Activated CD8-positive, alpha-beta memory T cell treated with anti-CD3 and anti-CD28 coated beads for 48 hours (primary cell): ENCODE measurements at places on chromosomes 11 and 22.

DNA sequence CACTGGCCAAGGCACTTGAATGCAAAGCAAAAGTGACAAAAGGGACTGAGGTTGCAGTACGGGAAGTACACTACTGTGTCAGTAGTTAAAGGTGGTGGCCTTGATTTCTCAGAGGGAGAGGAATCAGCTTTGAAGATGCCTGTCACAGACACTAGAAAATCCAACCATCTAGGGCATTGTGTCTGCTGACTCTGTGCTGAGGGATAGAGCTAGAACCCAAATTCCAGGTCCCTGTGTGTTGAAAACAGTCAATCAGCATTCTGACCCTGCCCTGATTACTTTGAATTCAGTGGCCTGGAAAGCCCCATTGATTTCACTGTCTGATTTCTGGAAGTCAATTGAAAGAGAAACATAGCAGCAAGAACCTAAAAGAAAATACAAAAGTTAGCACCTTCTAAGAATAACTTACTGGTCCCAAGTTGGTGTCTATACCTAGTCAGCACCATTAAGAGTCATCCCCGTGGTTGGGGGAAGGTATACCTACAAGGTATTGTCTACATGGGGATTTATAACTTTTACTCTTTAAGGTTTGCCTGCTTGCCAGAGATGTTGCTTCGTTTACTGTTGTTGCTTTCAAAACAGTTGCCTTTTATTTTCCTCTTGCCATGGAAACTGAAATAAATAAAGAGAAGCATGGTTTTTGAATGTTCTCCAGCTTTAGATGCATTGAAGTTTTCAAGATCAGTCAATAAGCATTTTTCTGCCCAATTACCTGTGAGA, 97.3 kb downstream of the PDHX start:
- DNase-seq = no peak

DNA sequence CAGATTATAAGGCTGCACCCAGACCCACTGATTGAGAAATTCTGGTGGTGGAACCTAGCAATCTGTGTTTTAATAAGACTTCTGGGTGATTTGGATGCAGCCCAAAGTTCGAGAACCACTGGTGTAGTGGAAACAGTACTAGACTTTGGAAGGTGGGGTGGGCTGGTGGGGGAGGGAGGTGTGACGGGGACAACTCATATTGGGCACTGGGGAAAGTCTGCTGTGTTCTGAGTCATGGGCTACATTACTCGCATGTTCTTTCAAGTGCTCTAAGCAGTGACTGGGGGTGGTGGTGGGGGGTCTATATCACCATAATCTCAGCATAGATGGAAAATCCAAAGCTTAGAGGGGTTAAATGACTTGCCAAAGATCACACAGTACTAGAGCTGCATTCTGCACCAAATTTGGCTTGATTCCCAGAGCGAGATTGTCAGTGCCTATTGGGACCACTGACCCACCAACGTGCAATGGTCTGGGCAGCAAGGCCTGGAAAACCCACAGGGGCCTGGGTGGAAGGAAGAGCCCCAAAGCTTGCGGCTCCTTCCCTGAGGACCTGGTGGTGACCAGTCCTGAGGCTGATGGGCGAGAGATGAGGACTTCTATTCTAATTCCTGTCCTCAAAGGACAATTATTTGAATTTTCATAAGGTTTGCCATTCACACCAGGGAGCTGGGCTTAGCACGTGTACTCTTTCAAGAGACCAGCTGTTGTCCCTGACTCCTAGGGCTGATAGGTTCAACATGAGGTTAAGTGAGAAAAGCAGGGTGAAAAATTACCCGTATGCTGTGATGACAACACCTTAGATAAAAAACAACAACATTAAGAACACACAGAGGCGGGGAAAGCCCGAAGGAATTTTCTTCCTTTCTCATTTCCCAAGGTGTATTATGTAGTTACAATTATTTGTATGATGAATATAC, 77.5 kb upstream of the NARS2 start:
- peak; percentile 19 for DNase-seq

DNA sequence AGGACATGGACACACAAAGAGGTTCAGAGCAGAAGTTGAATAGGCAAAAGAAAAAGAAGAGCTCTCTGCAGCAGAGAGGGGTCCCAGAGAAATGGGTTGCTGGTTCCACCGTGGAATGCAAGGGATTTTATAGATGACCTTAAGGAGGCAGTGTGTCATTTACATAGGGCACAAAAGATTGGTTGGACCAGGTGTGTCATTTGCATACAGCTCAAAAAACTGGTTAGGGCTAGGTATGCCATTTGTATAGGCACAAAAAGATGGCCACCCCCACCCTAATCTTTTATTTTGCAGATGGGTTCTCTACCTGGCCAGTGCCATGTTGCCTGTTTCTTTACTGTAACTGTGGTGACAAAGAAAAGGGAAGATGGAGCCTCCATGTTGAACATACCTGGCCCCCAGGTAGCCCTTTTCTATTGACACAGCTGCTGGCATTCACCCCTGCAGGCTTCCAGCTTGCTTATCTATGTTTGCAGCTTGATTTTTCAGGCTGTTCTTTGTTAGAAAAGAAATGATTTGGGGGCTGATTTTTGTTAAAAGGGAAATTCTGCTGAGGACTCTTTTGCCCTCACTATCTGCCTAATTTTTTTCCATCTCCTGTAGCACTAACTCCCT, 3.1 kb upstream of the CAVIN3 start:
- no peak for DNase-seq

DNA sequence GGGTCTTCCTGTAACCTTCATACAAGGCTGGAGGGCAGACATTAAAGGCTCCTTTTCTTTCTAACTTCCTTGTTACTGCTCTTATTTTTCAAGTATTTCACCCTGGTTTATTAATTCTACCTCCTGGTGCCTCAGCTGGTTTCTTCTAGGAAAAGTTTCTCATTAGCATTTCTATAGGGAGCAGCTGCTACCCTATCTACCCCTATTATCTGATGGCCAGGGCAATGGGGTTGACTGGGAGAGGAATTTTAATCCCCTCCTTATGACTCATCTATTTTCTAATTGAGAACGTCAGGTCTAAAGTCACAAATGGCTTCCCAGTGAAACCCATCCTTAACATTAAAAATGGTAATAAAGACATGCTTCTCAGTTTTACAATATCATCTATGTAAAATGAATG, 5.0 kb downstream of the MAP6 start:
- no peak for DNase-seq

DNA sequence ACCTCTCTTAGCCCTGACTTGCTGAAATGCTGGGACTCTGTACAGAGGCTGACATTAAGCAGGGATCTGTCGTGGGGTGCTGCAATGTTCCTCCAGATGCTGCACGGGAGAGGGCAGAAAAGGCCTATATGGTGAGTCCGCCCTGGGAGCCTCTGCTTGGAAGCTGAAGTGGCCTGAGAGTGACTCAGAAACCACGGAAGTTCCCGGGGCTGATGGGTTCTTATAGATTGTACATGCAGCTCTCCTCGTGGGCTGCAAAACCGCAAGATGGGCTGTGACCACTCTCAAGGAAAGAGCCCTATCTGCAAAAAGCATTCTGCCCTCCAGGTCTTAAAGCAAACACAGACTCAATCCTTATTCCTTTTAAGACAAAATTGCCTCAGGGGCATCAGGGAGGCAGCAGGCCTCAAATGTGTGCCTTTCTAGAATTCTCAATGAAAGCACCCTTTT, 5.8 kb upstream of the SLC43A3 start:
- peak; percentile 10 for DNase-seq

DNA sequence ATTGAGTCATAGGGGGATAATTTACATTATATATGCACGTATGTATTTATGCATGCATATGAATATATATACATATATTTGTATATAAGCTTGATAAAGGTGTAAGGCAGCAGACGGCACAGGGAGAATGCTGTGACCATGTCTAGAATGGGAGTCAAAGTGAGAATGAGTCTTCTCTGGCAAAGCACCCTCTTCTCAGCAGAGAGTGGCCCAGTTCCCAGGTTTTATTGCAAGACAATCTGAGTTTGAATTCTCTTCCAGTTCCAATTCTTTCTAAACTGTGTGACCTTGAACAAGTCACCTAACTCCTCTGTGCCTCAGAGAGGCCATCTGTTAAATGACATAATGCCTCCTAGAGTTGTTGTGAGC, 13.8 kb downstream of the EHF start:
- DNase-seq = no peak

DNA sequence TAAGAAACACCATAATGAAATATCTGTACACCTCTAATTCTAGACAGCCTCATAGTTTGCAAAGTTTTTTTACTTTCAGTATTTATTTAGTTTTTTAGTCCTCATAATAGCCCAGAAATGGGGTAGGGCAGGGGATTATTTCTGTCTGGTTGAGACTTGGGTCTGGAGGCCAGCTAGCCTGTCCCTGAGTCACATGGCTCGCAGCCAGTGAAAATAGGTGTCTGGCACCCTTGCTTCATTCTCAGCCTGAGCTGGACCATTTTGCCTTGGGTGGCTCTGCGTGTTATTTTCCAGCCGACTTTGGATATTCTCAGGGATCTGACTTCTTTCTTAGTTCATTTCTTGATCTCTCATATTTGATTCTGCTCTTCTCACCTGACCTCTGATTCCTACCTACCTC, 123.9 kb upstream of the NARS2 start:
- no peak for DNase-seq

- no peak for DNase-seq
Observed at GRCh38 chr11:93080146-93080759, 110.8 kb downstream of the MTNR1B start.

DNA sequence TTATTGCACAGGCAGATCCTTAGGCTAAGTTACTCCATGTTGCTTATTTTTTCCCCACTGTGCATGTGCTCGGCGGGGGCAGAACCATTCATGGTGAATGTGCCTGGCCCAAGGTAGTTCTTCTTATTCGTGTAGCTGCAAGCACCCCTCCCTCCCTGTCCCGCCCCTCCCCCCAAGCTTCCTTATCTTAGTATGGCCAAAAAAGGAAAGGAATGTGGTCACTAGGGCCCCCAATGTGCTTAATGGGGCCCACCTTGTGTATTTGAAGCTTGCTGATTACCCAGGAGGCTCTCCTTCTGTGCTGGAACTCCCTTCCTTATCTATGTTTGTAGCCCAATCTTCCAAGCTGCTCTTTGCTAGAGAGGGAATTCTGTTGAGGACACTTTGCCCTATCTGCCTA, 1259.7 kb upstream of the RAG2 start:
- no peak for DNase-seq

DNA sequence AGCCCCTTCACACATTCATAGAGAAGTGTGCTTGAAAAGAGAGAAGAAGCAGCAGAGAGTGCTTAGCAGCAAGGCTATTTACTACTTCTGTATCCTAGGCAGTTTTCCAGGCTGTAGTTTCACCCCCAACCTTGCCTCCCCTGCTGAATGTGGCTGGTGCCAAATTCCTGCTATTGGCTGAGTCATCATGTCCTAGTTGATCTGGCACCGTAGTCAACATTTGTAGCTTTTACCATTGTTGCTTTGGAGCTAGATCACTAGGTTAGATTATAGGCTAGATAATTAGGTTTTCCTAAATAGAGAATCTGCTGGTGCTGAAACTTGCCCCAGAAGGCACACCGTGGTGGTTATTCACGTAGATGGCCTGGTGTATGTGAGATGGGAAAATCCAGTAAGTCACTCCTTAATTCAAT, 32.7 kb downstream of the ARHGAP42 start:
- DNase-seq = no peak

DNA sequence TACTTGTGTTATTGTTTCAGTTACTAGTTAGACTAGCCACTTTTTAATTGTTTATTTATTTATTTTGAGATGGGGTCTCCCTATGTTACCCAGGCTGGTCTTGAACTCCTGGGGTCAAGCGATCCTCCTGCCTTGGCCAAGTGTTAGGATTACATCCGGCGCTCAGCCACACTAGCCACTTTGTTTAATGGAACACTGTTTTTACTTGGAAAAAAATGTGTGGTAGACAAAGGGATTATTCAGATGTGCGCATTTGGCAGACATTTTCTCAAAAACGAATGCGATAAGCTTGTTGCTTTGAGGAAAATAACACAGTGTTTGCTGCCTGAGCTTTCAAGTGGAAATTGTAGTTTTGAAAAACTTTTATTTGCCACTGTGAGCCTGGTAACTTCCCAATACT, 51.0 kb downstream of the CTNND1 start:
- no peak for DNase-seq

- DNase-seq = no peak
Observed at GRCh38 chr11:4466871-4467442, 15.5 kb upstream of the OR52K1 start.

DNA sequence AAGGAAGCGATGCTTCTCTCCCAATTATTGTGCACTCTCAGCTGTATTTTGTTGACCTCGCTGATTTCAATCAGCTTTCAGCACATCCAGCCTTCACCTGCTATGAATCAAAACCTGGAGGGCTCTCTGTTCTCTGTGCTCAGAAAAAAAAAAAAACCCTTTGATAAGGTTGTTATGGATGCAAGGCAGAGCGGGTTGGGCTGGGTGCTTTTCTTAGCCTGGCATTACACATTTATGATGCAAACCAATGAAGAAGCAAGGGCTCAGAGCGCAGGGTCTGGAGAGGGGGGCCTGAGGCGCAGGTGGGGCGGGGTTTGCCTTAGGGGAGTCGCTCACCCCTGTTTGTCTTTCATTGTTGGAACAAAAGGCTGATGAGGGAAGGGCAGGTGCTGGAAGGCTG, 86.0 kb upstream of the CADM1 start:
- no peak for DNase-seq

DNA sequence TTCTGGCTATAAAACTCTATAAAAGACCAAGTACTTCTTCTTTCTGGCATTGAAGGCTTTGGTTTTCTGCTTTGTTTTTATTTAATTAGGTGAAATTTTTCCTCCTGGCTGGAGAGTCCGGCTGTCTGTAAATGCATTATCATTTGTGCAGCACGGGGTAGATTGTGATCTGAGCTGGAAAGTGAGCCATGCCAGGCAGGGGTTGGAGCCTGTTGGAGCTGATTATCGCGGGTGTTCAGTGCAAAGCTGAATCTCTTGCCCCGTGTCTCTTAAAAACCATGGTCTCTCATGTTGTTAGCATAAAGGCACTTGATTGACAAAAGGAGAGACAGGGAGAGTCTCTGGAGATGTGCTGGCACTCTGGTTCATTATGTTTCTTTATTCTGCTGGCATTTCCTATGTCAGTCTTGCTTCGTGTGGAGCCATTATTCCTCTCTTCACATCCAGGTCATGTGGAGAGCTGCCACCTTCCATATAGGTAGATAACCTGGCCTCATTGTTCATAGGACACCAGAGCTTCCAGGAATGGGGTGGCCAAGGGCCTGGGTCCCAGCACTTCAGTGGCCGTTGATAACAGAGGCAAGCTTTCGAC, 75.2 kb downstream of the LDLRAD3 start:
- DNase-seq = no peak

GRCh38 chr22:45462034-45462655, 40.5 kb upstream of the FBLN1 start:
- DNase-seq = no peak

- DNase-seq = no peak
Observed at GRCh38 chr22:42906605-42907348, 49.7 kb upstream of the ARFGAP3 start.

DNA sequence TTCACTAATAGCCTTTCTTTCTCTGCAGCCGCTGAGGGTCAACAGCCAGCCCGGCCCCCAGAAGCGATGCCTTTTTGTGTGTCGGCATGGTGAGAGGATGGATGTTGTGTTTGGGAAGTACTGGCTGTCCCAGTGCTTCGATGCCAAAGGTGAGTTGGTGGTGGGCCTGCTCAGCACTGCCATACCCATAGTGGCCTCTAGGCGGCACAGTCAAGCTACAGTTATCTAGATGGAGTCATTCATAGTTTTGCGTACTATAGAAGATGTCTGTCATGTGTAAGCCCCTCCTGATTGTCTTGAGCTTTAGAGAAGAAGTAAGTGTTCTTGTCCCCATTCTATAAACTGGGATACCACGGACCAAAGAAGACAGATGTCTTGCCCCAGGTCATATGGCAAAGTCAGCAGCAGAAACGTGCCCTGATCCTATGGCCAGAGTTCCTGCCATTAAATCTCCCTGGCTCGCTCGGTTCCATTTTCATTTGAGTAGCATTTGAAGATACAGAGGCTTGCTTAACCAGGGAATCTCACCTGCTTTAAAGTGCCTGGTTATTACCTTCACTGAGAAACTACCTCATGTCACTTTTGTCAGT, 42.1 kb upstream of the CRTAM start:
- peak; percentile 41 for DNase-seq
